ENCODE measurements at places on chromosomes 4 and X.

DNA sequence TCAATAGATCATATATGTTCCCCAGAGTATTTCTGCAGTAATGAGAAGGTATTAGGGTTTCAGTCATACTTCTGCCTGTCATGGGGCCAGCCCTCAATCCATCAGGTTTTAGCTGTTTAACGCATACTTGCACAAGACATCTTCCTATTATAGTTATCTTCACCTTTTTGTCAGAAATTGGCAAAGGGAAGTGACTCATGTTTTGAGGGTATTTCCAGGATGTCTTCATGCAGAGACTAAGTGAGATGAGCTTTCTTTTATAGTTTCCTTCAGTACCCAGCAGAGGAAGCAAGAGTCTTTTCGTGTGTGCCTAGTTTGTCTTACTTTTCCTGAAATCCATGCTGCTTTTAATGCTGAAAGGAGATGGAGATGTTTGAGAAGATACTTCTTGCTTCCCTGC, 9.5 kb downstream of the CSTF2 start:
- DNase-seq = no peak

DNA sequence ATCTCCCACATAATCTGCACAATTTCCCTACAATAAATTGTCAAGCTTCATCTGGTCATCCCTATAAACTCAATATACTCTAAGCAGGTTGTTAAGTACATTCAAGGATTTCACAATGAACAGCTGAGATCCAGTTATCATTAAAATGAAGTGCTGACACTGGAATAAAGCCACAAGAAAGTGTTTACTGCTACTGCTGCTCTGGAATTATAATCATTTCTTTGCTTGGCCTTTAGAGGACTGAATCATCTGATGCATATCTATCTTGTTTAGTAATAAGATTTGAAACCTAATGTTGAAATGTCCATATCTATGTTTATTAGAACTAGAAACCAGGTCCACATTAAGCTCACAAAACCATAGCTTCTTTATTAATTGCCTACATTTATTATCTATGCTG, 338.6 kb upstream of the ZFP42 start:
- no peak for DNase-seq

- DNase-seq = no peak
These were observed 142.2 kb downstream of the DKK2 start for GRCh38 chr4:106893903-106894302.

GRCh38 chrX:34365471-34365870, 233.4 kb upstream of the FAM47A start:
- DNase-seq = no peak

GRCh38 chrX:118396113-118396512, 50.2 kb downstream of the WDR44 start:
- no peak for DNase-seq

DNA sequence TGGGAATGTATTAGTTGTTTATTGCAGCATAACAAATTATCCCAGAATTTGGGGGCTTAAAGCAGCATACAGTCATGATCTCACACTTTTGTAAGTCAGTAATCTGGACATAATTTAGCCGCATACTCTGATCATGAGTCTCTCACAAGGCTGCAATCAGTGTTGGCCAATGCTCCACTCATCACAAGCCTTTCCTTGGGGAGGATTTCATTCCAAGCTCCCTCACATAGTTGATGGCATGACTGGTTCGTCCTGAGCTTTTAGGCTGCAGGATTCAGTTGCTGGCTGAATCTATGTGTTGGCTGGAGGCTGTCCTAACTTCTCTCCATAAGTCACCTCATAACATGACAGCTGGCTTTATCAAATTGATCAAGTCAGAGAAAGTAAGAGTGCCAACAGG, 1568.6 kb upstream of the PCDH7 start:
- DNase-seq = no peak

DNA sequence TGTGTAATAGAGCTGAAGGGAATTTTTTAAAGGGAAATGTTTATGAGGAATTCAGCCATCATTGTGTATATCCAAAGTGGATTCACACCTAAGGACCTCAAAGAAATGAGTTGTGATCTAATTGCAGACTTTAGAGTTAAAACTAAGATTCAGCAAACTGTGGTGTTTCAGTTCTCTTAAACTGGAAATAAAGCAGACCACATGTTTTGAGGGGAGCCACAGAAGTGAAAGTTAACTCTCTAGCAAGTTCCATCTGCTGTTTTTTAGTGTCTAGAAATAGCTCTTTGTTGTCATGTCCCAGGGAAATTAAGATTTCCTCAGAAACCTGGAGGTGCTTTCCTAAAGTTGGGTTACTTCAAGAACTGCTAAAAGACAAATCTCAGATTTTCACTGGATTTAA, 97.3 kb upstream of the DDX3X start:
- DNase-seq = peak; percentile 58

DNA sequence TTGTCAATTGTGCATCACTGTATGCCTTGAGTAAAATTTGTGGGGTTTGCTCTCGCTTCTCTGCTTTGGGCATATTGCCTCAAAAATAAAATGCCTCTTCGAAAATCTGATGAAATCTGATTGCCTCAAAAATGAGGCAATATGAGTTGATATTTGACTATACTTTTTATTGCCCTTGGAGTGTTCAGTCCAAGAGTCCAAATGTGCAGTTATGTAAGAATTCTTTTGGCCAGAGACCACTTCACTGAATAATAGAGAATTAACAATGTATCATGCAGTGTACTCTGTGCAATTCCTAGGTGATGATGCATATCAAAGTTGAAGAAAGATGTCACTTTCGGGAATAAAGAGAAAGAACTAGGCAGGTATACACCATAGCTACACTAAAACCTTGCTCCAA, 8.6 kb downstream of the MAOA start:
- no peak for DNase-seq

GRCh38 chr4:159871141-159871540, 768.3 kb downstream of the RAPGEF2 start:
- DNase-seq = no peak

- DNase-seq = no peak
These were observed 12.7 kb upstream of the AADAT start for GRCh38 chr4:170102426-170102825.

DNA sequence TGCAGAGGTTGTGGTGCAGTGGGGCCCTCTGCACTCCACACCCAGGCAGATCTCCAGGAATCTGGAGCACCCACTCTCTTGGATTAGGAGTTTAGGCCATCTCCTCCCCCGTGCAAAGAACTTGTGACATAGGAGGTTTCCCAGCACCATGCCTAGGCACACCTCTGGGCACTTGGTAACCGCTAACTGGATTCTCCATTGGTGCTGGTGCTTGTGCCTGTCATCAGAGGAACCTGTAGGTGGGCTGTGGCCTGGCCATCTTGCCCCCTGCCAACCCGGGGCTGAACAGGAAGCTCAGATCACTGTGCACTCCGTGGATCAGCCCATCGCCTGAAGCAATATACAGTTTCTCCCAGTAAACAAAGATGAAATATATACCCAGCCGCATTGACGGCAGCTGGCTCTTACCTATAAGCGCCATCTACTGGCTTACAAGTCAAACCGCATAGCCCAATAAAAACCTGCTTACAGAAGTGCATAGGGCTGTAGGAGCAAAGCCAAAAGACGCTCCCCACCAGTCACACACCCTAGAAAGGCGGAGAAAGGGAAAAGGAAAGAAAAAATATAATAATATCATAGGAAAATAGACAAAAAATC, 19.1 kb upstream of the TEX13B start:
- peak; percentile 37 for DNase-seq

DNA sequence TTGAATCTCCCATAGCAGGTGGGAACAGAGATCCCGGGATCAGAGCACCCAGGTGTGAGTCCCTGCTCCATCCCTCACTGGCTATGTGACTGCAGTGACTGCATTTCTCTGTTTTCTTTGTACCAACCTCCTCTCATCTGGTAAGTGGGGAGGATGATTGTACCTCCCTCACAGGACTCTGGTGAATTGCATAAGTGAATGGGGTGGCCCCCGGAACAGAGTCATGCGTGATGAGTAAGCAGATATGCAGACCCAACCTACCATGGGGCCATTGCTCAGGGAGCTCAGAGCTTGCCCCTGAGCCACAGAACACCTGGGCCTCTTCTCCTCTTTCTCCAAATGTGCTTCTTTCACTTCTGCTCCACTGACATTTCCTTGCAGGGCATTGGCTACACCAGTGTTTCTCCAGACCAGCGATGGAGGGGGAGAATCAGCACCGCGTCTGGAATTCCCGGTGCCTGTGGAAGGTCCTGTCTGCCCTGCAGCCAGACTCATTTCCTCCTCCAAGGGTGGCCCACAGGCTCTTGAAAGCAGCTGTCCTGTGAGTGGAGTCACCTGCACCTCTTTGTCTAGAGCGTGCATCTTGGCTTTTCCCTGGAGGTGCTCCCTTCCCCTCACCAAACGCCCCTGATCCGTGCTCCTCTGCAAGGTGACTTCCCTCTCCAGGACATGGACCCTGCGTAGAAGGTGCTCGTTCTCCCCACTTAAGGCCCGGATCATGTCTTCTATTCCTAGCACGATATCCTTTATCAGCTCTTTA, 30.0 kb downstream of the C4orf50 start:
- DNase-seq = peak; percentile 84

GRCh38 chr4:151953312-151953711, 192.5 kb upstream of the GATB start:
- DNase-seq = no peak

GRCh38 chrX:13825178-13825762, 8.4 kb upstream of the GPM6B start:
- no peak for DNase-seq

DNA sequence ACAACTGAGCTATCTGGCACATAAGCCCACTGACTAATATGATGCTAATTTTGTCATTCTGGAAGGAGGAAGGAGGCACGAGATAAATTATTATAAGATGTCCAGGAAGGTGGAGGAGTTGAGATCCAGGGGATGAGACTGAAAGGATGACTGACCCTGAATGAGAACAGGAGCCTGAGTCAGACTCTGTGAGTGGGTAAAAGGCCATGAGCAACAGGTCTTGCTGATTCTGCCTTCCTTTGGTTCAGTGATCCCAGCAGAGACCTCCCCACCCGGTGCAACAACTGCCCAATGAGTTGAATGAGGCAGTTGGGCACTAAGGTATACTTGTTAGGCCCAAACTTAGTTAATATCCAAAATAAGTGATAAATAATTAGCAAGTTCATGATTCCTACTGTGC, 238.1 kb upstream of the GPC4 start:
- DNase-seq = no peak

GRCh38 chr4:48369248-48369647, 27.9 kb downstream of the SLAIN2 start:
- DNase-seq = no peak

- no peak for DNase-seq
These were observed 141.6 kb downstream of the KCNIP4 start for GRCh38 chr4:21806991-21807390.

DNA sequence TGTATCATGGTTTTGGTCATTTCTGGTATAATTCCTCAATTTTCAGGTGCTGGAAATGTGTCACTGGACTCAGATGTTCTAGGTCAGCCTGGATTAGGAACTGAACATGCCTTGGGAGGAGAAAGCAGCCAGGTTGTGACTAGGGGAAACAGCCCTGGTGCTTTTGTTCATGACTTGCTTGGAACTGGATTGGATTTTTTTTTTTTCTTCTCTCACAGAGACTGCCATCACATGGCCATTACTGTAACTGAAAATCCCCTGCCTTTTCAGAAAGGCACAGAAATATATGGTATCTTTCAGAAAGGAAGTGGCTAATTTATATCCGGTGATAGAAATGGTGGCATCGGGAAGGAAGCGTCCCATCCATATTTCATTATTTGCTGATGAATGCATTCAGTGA, 34.6 kb downstream of the SEPTIN11 start:
- no peak for DNase-seq

DNA sequence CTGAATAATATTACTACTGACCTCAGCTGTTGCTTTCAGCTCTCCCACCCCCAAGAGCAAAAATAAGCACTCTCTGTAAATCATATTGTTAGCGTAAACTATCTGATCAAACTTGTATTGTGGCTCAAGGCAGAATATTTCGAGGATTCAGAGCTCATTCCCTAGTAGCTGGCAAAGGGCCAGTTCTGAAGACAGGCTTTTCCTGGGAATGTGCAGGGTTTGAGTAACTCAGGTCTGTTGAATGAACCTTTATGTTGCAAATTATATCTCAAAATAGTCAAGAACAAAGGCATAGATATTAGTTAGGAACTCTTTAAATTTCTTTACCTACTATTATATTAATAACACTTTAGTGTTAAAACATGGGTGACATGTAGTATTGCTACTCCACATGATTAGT, 454.9 kb downstream of the CCSER1 start:
- DNase-seq = no peak

- DNase-seq = no peak
These were observed 69.1 kb upstream of the SCOC start for GRCh38 chr4:140304346-140304745.

DNA sequence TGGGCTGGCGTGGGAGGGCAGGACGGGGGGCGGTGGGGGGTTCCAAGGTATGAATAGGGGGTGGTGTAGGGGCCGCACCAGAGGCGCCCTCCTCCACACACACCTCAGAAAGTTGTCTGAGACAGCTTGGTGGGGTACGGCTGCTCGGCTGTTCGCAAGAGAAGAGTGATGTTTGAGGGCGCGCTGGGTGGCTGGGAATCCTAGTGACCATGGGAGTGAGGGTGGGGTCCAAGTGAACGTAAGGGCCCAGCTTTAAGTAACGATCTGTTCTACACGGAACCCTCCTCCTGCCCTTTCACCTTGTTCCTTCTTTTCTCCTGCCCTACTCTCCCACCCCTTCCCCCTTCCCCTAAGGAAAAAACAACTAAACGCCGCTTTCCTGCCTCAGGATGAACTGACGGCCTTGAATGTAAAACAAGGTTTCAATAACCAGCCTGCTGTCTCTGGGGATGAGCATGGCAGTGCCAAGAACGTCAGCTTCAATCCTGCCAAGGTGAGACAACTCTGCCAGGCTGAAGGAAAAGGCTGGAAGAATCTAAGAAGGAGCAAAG, 664 bp downstream of the MED12 start:
- peak; percentile 11 for DNase-seq

GRCh38 chr4:88522702-88523324, 763 bp downstream of the PYURF start:
- peak; percentile 35 for DNase-seq

DNA sequence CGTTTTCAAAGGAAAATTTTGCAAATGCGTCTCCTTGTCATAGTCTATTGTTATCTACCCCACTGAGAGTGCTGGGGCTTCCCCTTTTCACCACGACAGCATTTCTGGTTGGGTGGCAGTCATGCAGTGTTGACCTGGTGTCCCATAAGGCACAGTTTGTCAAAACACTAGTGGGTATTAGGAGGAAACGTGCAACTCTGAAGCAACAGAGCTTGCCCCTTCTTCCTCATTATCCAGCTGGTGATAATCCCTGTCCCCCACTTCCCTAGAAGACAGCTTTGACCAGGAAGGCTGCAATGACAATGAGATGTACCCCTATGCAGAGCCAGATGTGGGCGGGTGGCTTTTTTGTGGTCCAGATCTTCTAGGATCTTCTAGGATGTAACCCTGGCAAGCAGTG, 1.8 kb downstream of the TBC1D1 start:
- DNase-seq = peak; percentile 4

- DNase-seq = peak; percentile 90
These were observed 531 bp downstream of the HCFC1 start for GRCh38 chrX:153971124-153971449.
